ENCODE measurements at places on chromosomes 3 and 15.
A peak's percentile ranks its signal among the peaks of the same experiment; 100 is the strongest.

DNA sequence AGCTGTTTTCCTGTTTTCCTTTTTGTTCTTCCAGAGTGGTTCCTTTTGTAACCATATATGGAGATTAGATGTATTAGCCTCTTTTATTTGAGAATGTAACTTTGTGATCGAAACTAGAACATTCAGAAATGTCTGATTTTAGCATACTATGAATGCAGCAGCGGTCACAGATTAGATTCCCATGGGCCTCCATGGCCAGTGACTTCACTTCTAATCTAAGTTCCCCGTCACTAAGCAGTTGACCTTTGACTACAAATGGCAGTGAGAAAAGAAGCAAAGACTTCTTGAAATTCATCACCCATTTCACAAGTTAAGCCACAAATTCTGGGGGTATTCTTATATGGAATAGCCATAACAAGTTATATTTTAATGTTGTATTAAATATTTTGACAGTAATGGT, 114.6 kb upstream of the FLNB start:
- DNase-seq: no peak

DNA sequence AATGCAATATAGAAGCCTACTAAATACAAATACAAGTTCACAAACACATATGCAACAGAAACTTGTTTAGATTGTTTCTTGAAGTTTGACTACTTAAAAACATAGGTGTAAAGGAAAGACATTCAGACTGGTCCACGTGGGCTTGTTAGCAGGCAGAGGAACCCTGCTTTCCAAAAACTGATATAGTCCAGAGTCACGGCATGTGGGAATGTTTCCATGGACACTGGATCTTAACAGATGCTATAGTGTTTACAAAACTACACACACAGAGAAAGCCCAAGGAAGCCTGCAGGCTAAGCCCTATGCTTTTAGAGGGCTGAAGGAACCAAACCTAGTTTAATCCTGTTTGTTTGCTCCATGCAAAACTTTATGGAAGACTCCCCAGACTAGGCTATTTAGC, 45.2 kb upstream of the LRRC58 start:
- DNase-seq: no peak

GRCh38 chr3:168002786-168003368, 92.8 kb downstream of the GOLIM4 start:
- DNase-seq: peak; percentile 5

- DNase-seq: no peak
Measured at GRCh38 chr3:50275141-50275995, 3.5 kb upstream of the LSMEM2 start.

GRCh38 chr3:101195951-101196713, 124.2 kb downstream of the IMPG2 start:
- DNase-seq: peak; percentile 48

DNA sequence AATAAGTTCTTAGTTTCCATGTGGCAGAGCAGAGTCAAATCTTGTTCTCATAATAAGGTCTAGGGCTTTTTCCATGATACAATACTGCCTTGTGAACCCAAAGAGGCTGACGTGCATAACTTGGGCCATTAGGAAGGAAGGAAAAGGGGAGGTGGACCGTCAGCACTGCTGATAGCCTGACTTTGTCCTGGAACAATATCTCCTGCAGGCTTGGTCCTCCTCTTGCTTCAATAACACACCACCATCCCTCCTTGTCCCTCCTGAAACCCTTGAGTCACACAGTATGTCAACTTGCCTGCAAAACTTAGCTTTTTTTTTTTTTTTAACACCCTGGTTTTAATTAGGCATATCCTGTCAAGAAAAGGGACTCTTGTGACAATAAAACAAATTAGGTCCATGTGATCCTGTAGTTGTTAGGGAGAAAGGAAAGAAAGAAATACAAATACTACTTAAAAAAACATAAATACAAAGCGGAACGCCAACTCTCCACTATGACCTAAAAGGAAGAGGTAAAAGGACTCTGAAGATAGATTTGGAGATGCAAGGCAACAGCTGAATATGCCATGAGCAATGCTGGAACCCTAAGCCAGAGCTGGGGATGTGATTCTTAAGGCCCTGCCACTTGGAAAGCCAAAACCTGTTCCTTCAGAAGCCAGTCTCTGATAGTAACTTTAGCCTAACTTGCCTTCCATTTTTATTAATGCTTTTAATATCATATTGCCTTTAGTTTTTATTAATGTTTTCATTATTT, 67.0 kb downstream of the WWTR1 start:
- no peak for DNase-seq

GRCh38 chr3:171346019-171346418, 114.2 kb downstream of the TNIK start:
- no peak for DNase-seq

DNA sequence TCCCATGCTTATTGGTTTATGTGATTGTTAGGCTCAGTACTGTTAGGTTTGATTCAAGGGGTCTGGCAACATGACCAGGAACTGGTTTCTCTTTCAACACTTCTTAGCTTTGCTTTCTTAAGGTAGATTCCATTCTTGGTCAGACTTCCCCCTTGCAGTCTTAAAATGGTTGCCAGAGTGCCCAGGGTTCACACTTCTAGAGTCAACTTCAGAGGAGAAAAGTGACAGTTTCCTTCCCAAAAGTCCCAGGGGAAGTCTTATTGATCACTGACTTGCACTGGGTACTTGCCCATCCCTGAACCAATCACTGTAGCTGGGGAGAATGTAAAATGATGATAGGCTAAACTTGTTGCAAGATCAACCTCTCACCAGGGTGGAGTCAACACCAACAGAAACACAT, 14.1 kb downstream of the MGLL start:
- no peak for DNase-seq

DNA sequence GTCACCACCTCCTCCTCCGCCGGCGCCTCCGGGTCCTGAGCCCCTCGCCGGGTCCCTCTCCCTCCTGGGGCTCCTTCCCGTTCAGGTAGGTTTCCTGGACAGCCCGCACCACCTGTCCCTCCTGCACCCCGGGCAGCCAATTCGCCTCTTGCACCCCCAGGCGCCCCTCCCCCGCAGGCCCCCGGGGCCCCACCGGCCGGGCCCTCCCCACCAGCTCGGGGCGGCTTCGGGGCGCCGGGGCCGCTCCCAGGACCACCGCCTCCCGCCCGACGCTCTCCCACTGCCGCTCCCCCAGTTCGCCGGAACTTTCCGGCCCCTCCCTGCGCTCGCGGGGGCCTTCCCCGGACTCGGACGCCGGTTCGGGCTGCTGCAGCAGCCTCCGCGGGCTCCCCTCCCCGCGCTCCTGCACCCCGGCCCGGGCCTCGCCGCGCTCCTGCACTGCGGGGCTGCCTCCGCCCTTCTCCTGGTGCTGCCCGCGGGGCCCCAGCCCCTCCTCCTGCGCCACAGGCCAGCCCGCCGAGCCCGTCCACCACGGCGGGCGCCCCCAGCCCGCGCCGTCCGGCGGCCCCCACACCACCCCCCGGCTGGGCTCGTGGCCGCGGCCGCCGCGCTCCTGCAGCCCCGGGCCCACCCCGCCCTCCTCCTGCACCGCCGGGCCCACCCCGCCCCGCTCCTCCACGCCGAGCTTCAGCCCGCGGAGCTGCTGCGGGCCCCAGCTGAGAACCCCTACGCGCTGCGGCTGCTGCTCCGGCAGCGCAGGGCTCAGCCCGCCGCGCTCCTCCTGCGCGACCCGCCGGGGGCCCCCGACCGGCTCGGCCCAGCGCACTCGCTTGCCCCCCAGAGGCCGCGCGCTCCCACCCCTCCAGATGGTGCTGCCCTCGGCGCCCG, 587 bp upstream of the TNK2 start:
- no peak for DNase-seq

DNA sequence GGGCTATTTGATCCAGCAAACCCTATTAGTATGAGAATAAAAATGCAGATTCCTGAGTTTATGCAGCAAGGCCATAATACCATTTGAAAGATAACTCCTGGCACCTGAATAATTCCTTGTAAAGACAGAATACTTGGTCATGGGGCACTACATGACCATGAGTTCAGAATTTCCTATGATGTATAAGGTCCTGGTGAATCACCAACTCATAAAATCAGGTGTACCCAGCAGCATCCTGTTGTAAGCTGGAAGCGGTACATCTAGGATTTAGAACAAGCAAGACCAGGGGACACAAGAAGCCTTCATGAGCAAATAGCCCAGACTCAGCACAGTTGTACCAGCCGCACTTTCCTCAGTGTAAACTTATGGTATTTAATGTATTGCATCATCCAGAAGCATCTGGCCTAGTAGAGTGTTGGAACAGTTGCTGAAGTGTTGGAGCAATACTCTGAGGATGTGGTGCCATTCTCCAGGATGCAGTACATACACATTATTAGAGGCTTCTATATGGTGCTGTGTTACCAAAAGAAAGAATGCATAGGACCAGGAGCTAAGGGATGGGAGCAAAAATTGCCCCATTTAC, 233.4 kb downstream of the SQOR start:
- no peak for DNase-seq

- DNase-seq: no peak
Measured at GRCh38 chr3:170137986-170138385, 43.5 kb downstream of the PHC3 start.

DNA sequence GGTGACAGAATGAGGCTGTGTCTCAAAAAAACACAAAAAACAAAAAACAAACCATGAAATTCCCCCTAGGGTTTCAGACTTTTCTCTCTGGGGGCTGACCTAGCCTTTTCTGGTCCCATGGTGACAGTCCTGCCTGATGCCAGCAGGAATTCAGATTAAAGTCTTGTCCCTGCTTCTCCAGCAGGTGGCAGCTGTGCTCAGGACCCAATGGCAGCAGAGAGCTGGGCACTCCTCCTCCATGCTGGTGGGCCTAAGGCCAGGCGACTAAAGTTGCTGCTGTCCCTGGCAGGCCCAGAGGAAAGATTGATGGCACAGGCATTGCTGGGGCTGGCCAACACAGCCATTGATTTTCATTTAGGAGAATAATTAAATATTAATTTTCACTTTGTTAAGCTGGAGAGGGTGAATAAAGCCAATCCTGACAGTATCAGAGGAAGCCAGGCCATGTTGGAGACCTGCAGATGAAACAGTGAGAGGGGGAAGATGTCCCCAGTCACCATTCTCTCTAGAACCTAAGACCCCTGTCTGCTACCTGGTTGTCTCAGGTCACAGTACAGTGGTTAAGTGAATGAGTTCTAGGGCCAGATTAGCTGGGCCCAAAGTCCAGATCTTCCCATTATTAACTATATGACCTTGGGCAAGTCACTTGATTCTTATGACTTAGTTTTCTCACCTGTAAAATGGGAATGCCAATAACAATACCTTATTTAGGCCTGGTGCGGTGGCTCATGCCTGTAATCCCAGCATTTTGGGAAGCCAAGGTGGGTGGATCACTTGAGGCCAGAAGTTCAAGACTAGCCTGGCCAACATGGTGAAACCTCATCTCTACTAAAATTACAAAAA, 7.1 kb downstream of the CELF6 start:
- DNase-seq: peak; percentile 67

- DNase-seq: no peak
Measured at GRCh38 chr3:124985349-124985748, 50.8 kb upstream of the MUC13 start.

DNA sequence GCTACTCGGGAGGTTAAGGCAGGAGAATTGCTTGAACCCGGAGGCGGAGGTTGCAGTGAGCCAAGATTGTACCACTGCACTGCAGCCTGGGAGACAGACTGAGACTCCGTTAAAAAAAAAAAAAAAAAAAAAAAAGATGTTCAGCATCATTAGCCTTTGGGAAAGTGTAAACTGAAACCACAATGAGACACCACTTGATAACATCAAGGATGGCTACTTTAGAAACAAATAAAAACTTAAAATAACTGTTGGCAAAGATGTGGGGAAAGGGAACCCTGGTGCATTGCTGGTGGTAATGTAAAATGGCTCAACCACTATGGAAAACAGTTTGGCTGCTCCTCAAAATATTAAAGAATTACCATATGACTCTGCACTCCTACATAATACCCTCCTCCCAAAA, 1.9 kb downstream of the LEO1 start:
- no peak for DNase-seq

- DNase-seq: no peak
Measured at GRCh38 chr3:29514912-29515311, 234.0 kb downstream of the RBMS3 start.

DNA sequence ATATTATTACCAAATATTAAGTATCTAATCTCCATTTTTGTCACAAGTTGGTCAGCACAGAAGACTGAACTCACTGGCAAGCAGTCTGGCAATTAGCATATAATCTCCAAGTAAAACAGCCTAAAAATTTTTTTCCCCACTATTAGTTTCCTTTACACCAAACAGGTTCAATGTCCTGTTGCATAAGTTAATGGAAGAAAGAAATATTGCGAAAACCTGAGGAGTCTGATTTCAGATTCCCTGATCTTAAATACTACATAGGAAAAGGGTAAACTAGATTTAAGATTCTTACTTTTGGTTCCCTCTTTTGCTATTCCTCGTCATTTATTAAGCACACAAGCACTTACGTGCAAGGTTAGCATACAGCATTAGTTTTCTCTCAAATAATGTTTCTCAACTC, 133.2 kb upstream of the PLXND1 start:
- no peak for DNase-seq

GRCh38 chr3:17183951-17184550, 299.3 kb downstream of the PLCL2 start:
- DNase-seq: no peak

GRCh38 chr15:40739047-40739446, 16.0 kb downstream of the RMDN3 start:
- no peak for DNase-seq

DNA sequence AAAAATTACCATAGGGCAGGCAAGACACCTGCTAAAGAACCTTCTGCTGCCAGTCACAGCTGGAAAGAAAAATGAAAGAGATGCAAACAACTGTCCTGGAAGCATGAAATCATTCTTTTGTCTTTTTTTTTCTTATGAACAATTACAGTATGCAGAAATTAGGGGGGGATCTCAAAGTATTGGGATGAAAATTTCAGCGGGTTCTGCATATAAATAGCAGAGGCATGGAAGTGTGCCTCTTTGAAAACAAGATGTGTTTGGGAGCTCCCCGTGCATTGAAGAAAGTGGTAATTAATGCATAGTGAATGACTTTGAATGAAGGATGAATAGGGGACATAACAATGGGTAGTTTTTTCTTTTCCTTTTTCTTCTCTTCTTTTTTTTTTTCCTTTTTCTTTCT, 431.2 kb downstream of the SOX2 start:
- no peak for DNase-seq

- DNase-seq: no peak
Measured at GRCh38 chr3:42668793-42669217, 15.3 kb downstream of the ZBTB47 start.
